ENCODE measurements at places on chromosomes 7 and 10.

DNA sequence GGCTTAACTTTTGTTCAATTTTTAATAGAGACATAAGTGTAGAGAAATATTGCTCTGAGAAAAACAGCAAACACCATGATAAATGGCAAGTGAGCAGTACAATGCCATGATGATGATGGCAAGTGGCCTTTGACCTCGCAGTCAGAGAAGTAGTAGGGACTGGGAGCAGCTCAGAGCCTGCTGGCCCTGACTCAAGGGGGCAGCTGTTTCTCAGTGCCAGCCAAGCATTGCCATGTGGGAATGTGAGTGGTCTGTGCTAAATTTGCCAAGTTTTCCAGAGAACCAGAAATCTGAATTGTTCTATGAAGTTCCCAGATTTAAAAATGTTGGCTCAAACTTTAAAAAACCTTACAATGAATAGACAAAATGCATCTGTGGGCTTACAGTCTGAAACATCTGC, 187.9 kb downstream of the BICC1 start:
- no peak for DNase-seq

DNA sequence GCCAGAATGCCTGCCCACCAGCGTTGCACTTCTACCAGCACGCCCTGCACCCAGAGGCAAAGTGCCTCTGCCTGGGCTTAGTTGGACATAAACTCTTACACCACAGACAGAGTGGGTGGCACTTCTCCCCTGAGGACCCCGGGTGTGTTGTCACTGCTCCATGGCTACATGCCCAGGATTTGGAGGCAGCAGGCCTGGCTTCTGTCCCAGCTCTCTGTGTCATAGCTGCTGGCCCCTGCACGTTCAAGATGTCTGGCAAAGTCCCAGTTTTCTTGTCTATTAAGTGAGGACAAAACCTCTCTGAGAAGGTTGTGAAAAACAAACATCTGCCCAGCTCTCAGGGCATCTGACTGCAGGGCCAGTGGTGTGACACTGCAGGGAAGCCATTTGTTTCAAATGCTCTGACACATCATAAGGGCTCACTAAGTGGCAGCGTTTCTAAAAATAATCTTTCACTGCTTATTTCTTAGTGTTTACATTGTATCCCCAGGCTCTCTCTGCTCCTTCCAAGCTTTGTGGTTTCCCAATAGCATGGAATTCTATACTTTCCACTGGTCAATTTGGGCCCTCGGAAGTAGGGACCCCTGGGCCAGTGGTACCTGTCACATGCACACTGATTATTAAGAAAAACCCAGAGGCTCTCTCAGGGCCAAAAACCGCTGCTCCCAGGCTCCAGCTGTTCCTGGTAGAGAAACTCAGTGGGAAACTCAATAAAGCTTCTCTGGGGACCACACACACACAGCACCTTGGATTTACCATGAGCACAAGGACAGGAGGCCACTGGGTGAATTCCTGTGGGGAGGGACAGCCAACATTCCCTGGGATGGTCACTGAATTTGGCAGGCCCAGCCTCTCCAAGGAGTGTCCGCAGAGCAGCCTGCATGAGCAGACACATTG, 86.2 kb upstream of the ANLN start:
- no peak for DNase-seq

- no peak for DNase-seq
Measured at GRCh38 chr7:24701261-24702235, 55.7 kb downstream of the GSDME start.

- DNase-seq = no peak
Measured at GRCh38 chr7:69108097-69108496, 490.2 kb upstream of the AUTS2 start.

GRCh38 chr7:99128076-99128950, 15.6 kb downstream of the SMURF1 start:
- no peak for DNase-seq

All from stimulated activated CD8-positive, alpha-beta memory T cell treated with anti-CD3 and anti-CD28 coated beads, Interleukin-12 subunit alpha, Interleukin-12 subunit beta, amount 100 ng/mL, for 1 hour (primary cell).